Heart right ventricle (tissue), 16 donors: ENCODE measurements at places on chromosomes 3 and 15. TPM values are rescaled to one million over a fixed set of nuclear protein-coding genes. Genes with fewer than 3 reads are reported as not detected.

PARP16 gene
- 5.0 TPM for total RNA-seq

PCSK6 gene
- 28.7 TPM for total RNA-seq

CHST2 gene
- total RNA-seq, result 1.8 TPM

SOX2 gene
- total RNA-seq, result 0.35 TPM

- peak; percentile 81 for DNase-seq
Observed at GRCh38 chr15:64877435-64877834, 34.3 kb upstream of the ANKDD1A start.

GRCh38 chr3:107772016-107772415, 249.3 kb downstream of the BBX start:
- no peak for DNase-seq

DNA sequence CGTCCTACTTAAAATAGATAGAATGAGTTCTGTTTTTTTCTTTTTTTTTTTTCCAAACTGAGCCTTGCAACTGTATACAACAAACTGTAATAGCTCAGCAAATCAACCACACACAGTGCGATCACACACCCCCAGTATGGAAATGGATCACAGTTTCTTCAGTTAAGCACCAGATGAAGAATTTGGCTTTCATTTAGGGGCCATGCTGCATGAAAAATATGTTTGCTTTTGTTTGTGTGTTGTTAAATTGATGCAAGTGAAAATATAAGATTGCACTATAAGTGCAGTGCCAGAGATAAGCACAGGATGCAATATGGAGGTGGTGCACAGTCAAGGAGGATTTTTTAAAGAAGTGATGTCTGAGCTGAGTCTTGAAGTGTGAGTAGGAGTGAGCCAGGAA, 17.8 kb downstream of the CCDC54 start:
- DNase-seq, result no peak

DNA sequence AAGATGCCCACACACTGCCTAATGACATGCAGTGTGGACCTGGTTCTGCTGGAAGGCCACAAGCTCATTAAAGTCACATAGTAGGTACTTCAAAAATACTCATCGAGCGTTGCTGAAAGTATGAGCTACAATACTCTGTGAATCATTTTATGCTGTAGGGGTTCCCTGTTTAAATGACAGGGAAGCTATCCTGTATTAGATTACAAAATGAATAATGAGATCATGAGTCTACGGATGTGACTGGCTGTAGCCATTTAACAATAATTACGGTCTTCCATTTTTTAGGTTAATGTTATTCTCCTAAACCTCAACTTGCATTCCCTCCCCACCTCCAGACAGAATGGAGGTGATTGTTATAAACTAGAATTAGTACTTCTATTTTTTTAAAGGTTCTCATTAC, 128.2 kb upstream of the FAM3D start:
- no peak for DNase-seq

DNA sequence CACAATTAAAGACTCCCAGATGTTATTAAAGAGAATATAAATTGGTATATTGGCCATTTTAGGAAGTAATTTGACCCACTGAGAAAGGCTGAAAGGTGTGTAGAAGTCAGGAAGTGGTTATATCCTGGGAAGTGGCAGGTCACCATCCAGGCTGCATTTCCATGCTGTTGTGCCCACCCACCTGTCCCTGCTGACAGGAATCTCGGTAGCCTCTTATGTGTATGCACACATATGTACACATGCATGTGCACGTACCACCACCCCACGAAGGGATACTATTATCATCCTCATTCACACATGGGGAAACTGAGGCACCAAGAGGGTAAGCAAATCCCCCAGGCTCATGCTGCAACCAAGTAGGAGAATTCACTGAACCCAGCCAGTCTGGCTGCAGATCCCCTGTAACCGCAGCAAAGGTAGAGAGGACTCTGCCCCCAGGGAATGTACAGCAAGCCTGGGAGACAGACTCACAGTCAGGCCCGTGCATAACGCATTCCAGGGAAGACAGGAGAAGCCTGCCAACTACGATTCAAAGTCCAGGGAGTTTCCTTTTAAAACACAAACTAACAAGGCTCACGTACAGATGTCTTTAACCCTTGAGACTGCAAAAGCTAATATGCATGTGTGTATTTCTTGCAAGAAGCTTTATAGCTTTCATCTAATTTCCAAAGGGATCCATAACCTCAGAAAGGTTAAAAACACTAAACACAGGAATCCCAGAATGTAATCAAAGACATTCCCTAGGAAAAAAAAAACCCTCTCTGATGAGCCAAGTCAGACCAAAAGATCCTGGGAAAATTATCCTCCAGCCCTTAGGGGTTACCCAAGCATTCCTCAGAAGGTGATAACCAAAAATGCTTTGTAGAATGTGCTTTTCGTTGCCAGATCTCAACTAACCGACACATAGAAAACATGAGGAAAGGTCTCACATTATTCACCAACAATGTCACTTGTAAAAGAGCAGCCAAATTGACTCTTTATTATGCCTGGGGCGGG, 129.6 kb downstream of the ADAMTS17 start:
- DNase-seq, result no peak

- DNase-seq, result peak; percentile 65
Observed at GRCh38 chr3:66037330-66037985, 1.3 kb downstream of the MAGI1 start.

DNA sequence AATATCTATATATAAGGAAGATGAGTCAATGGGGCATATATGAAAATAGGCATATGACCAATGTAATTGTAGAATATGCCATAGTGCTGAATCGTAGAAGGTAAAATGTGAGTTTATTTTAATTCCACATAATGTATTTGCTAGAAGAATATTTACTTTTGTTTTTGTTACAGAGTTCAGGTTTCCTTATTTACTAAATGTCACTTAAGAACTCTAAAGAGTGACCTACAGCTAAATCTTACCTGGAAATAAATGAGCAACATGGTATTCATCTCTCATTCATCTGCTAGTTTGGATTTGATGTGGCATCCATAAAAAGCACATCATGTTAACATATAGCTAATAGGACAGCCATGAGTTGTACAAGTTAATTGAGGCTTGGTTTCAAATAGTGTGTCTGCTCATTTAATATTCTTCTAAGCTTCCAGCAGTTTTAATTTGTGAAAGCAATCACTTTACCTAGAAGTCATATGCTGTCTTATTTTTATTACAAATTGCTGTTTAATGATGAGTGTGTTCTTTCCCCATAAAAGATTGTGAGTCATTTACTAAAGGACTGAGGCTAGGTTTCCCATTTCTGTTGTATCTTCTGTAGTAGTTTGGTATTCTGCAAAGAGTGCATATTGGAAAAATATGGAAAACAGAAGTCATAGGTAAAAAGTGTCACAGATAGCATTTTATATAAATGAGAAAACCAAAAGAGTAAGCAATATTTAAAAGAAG, 222.1 kb upstream of the POU1F1 start:
- DNase-seq, result no peak

- no peak for DNase-seq
Observed at GRCh38 chr3:197317250-197317963, 19.0 kb upstream of the DLG1 start.
